GM12892 (cell line): ENCODE measurements at places on chromosomes 5 and 9.

GRCh38 chr5:82561797-82562196, 283.6 kb upstream of the RPS23 start:
- DNase-seq: no peak

- no peak for DNase-seq
Measured at GRCh38 chr5:150434464-150434863, 15.1 kb downstream of the RPS14 start.

GRCh38 chr9:82101475-82101874, 112.9 kb downstream of the SPATA31D1 start:
- DNase-seq: no peak

DNA sequence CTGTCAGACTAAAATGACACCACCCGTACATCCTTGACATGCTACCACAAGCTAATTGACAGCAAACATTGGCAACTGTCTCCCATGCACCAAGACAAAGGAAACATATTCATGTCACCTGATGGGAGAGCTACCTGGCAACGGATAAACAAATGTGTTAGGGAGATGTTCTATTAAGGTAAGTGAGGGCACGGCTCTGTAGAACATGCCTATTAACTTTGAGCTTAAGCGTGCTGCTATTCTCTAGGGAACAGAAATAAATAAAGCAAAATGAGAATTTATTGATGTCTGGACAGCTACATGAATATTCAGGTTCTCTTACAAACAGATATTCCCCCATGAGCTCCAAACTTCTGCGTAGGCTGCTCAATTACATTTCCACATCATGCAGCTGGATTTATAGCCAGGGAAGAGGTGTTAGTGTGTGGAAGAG, 361.4 kb upstream of the RFX3 start:
- DNase-seq: no peak

DNA sequence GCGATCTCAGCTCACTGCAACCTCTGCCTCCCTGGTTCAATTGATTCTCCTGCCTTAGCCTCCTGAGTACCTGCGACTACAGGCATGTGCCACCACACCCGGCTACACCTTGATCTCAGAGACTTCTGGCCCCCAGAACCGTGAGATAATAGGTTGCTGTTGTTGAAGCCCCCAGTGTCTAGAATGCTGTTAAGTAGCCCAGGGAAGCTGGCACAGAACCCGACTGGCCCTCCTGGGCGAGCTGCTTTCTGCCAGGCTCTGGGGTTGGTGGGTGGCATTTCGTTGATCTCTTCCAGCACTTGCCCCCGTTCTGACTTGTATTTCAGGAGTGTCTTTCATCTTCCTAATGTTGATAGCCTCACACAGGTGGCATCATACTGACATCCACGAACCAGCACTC, 807.1 kb downstream of the CDH9 start:
- no peak for DNase-seq

GRCh38 chr9:6702707-6703106, 55.1 kb upstream of the KDM4C start:
- DNase-seq: no peak

DNA sequence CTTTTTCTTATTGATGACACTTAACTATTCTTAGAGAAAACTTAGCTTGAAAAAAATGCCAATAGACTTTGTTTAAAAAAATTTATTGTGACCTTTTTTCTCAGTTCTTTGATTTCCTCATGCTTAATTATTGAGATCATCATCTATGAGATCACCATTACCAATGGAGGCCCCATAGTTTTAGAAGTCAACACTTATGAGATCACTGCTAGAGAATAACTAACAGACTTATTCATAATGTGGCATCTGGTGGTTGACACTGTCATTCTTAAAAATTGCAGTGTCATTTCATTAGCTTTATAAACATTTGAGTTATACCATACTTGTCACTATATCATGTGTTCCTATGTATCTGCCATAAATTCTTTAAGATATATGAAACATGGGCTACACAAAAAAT, 14.9 kb upstream of the FEM1C start:
- no peak for DNase-seq

DNA sequence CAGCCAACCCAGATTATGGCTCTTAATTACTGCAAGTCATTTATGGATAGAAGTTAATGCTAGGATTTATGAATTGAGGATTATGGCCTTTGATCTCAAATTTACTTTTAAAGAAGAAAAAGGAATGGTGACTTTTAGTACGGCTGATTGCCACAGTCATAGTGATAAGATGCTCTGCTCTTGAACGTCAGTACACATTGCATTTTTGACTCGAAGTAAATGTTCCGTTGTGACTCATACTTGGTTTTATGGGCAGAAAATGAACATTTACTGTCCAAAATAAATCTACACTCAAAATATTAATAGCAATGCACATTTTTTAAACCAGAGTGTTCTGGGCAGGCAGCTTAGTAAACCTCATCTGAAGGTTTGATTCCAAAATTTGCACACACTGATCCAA, 830 bp downstream of the ADAMTSL1 start:
- DNase-seq: no peak

- no peak for DNase-seq
Measured at GRCh38 chr9:86458191-86458855, 104.1 kb upstream of the TUT7 start.

GRCh38 chr9:111301195-111301594, 28.8 kb downstream of the OR2K2 start:
- no peak for DNase-seq

GRCh38 chr5:4640795-4641194, 499.3 kb upstream of the ADAMTS16 start:
- DNase-seq: no peak

DNA sequence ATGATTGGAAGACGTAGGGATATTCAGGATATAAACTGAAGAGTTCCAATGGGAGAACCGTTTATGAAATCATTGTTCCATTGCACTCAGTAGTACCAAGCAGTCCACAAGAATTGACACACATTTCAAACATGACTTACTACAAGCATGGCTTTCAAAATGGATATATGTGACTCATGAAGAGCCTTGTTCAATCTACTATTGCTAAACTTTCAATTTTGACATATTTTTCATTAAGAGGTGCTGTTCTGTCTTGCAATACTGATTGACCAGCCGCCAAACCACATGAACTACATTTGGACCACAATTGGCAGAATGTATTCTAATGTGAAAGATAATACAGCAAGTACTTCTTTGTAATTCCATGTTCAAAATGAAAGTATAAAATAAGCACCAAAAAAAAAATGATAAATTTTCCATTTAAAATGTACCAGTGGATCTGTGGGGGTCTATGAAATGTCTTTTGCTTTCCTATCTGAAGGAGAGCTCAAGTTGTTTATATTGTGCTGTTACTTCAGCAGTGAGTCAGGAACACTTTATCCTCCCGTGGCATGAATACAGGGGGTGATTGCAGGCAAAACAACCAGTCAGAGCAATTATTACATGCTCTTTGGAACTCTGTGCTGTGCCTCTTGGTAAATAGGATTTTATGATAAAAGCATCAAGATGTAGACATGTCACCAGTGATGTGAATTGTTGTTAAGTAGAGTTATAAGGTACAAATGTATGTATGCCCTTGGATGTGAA, 366.0 kb downstream of the ARRDC3 start:
- no peak for DNase-seq

DNA sequence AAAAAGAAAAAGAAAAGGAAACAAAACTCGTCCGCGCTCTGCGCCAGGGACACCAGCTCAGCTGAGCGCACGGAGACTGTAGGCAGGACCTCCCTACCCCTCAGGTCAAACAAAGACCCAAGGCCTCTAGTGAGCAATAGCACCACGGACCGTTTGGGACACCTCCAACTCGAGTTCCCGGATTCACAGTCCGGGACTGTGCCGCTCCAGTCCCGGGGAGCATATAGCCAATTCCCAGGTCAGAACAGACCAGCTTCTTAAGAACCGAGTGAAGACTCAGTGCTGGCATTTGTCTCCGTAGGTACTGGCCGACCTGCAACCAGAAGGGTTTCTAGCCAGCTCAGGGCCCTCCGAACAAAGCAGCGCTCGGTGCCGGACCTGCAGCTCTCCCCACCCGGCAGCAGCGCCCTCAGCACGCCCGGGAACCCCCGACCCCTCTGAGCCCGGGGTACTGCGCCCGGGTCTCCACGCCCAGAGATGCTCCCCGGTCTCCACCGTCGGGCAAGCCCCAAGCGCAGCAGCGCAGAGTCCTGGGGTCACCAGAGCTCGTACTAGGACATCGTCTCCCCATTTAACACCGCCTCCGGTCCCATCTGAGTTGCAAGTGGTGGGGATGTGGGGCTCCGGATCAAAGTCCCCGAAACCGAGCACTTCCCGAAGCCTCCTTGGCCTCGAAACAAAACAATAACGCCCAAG, 591 bp downstream of the ABCA1 start:
- peak; percentile 30 for DNase-seq

- no peak for DNase-seq
Measured at GRCh38 chr5:135341016-135341666, 57.9 kb downstream of the MACROH2A1 start.

GRCh38 chr5:180739271-180739670, 587 bp downstream of the OR2Y1 start:
- DNase-seq: no peak

GRCh38 chr9:10700915-10701314, 88.1 kb upstream of the PTPRD start:
- no peak for DNase-seq

GRCh38 chr9:79809931-79810330, 238.2 kb downstream of the TLE4 start:
- DNase-seq: no peak

- peak; percentile 56 for DNase-seq
Measured at GRCh38 chr5:150081541-150082283, 4.6 kb downstream of the CSF1R start.

DNA sequence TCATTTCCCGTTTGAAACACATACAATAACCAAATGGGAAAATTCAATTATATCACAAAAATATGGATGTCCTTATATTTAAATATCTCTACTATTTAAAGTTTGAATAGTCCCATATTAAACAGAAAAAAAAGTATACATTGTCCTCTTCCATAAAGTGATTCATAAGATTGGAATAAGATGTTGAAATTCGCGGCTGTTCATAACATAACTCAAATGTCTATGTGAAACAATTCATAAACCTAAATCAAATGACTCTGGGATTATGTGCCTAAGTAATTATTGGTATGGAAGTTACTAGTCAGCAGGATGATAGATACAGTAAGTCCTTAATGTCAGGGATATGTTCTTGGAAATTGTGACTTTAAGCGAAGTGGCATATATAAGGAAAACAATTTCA, 3.9 kb upstream of the EFNA5 start:
- DNase-seq: no peak

- no peak for DNase-seq
Measured at GRCh38 chr5:133494232-133494922, 118.0 kb downstream of the FSTL4 start.

- DNase-seq: no peak
Measured at GRCh38 chr5:107431536-107431935, 239.2 kb downstream of the EFNA5 start.
